T-cell (primary cell): ENCODE measurements at places on chromosomes 7 and 10.
A peak's percentile ranks its signal among the peaks of the same experiment; 100 is the strongest.

- no peak for DNase-seq
These were observed 8.2 kb upstream of the STARD3NL start for GRCh38 chr7:38169847-38170246.

GRCh38 chr7:55423277-55423711, 58.2 kb downstream of the LANCL2 start:
- no peak for DNase-seq

DNA sequence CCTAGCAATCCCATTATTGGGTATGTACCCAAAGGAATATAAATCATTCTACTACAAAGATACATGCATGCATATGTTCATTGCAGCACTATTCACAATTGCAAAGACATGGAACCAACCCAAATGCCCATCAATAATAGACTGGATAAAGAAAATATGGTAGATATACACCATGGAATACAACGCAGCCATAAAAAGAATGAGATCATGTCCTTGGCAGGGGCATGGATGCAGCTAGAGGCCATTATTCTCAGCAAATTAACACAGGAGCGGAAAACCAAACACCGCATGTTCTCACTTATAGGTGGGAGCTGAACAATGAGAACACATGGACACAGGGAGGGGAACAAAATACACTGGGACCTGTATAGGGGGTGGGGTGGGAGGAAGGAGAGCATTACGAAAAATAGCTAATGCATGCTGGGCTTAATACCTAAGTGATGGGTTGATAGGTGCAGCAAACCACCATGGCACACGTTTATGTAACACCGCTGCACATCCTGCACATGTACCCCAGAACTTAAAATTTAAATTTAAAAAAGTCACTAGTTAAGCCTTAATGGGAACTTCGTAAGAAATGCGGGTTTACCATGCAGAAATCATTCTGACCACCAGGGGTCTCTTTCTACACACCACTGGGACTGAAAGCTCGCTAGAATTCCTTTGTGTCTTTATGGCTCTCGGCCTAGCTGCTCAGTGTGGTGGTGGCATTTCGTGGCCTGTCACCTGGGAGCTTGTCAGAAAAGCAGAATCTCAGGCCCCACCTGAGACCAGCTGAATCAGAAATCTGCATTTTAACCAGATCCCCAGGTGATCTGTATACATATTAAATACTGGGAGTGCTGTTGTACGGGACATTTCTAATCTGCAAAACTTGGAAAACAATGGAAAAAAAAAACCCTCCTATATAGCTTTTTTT, 9.5 kb downstream of the ANKRD1 start:
- peak; percentile 27 for DNase-seq

GRCh38 chr10:21511946-21512572, 13.4 kb downstream of the SKIDA1 start:
- no peak for DNase-seq

- DNase-seq: no peak
These were observed 47.6 kb upstream of the CYP2C8 start for GRCh38 chr10:95116869-95117269.

DNA sequence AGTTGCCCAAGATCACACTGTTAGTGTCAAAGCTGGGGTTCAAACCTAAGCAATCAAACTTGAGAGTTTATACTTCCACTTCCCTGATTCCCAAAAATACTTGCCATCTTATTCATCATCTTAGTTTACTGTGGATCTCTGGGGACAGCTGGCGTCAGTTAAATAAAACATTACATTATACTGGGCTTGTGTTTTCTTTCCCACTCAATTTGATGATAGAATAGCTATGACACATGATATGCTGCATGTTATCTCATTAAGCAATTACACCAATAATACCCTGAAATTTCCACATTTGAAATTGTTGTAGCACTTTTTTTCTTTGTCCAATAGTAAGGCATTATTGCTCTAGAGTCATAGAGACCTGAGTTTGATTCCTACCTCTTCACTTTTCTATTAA, 62.9 kb upstream of the MXI1 start:
- no peak for DNase-seq

GRCh38 chr10:109633846-109634245, 289.5 kb downstream of the XPNPEP1 start:
- no peak for DNase-seq
